ENCODE measurements at places on chromosomes 1 and 21.
A peak's percentile ranks its signal among the peaks of the same experiment; 100 is the strongest.

GRCh38 chr1:56824938-56825337 lies 5.7 kb upstream of the FYB2 start:
- DNase-seq = peak; percentile 51

DNA sequence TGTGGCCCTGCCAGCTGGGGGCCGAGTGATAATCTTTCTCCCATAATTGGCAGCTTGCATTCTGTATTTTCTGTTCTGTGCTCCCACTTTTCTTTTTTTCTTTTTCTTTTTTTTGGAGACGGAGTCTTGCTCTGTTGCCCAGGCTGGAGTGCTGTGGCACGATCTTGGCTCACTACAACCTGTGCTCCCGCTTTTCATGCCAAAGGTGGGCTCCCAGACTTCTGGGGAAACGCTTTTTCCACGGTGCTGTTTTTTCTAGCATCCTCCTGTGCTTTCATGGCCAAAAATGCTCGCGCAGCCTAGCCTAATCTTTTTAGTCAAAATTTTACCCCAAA lies 585 bp upstream of the AHCTF1 start:
- DNase-seq = no peak

GRCh38 chr1:201724039-201724765 lies 104.8 kb upstream of the IPO9 start:
- no peak for DNase-seq

DNA sequence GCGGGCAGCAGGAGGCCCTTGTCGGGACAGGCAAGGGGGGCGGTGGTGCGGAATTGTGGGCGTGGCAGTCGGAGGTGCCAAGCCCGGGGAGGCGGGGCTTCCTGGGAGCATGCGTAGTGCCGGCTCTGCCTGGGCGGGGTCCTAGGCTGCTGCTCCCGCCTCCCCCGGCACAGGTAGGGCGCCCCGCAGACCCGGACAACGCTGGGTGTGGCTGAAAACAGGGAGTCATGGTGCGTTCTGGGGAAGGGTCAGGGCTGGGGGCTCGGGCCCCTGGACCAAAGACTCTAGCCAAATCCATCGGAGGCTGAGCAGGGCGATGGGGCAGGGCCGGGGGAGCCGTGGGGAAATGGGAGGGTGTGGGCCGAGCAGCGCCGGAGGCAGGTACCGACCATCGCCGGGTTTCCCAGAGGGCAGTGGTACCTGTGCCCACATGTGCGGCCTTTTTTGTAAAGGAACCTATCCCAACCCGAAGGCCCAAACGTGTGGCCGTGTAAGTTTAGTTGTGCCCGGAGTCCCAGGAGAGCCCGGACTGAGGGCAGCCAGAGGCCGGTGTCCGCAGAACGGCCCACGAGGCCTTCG lies 231.9 kb downstream of the SDCCAG8 start:
- no peak for DNase-seq

- no peak for DNase-seq
These were observed 21.8 kb downstream of the MMEL1 start for GRCh38 chr1:2611031-2611501.

DNA sequence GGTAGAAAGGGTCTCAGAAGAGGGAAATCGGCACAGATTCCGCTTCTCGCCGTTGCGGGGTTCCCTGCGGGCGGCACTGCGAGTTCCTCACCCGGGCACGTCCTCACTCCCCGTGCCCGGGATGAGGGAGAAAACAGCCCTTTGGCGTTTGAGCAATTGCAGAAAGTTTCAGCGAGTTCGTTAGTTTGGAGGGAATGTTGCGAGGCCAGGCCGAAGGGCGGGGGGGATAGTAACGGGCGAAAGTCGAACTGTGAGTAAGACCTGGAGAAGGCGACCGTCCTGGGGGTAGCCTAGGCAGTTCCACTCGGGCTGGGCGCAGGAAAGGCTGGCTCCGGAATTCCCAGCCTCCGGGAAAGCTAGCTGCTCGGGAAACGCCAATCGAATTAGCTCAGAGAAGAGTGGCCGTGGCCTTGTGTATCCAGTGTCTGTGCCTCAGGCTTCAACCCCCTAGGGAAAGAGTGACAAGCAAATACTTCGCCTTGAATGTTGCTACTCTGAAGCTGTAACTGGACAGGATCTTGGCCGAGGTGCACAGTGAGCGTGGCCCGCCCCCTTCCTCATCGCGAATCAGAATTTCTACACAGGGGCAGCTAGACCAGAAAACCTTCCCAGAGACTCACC lies 787 bp downstream of the PTGFR start:
- peak; percentile 2 for DNase-seq

- DNase-seq = no peak
These were observed 83.5 kb downstream of the SPAG17 start for GRCh38 chr1:118101515-118101844.

DNA sequence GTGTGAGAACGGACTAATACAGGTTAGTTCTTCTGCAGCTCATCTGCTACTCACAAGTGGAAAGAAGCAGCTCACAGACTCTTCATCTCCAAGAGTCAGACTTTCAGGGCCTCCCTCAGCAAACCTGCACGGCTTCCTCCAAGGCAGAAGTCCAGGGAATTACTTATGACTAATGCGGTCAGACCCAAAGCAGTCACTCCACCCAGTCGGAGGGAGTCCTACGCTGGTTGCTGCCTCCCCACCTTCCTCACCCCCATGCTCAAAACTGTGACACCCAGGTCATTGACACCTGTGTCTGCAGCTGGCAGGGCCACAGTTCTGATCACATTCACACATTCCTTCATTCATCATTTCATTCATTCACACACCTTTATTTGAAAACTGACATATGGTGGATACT lies 38.4 kb upstream of the PRDM2 start:
- no peak for DNase-seq

- DNase-seq = no peak
These were observed 245.1 kb downstream of the LBR start for GRCh38 chr1:225182716-225183115.

DNA sequence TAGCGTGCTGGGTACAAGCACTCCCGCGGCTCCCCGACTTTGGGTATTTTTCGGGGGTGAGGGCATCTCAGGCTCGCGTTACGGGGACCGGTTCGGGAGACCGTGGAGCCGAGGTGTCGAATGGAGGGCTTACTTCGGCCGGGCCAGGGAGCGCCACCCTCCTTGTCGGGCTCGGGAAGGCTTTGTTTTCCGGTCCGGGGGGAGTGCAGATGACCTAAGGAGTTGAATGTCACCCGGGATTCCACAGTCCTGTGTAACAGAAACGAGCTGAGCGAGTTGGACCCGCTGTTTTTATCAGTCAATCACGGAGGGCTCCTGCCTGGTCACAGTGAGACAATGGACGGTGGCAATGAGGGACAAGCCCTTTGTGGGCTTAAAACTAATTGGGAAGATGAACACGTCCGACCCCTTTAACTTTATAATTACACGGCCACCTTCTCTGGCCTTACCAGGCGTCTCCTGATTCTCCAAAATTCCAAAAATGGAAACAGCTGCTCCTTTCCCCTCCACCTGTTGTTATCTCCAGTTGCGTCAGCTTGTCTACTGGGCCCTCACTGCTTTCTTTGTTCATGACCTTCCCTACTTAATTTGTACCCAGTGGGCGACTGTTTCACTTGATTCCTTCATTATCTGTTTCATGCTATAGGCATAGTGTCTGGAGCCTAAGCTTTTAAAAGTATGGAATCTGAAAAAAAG lies 929 bp upstream of the TRIM45 start:
- no peak for DNase-seq

- DNase-seq = no peak
These were observed 73.4 kb upstream of the F3 start for GRCh38 chr1:94614996-94615395.

- DNase-seq = no peak
These were observed 20.6 kb upstream of the BACE2 start for GRCh38 chr21:41147096-41147978.

- DNase-seq = no peak
These were observed 5.2 kb downstream of the TXLNA start for GRCh38 chr1:32184650-32185049.

- DNase-seq = no peak
These were observed 41.6 kb upstream of the LRRC3 start for GRCh38 chr21:44413566-44414290.

- DNase-seq = peak; percentile 95
These were observed 7.2 kb downstream of the TUFT1 start for GRCh38 chr1:151547119-151547899.

- DNase-seq = peak; percentile 2
These were observed 29.5 kb downstream of the DRAM2 start for GRCh38 chr1:111110197-111110899.

- no peak for DNase-seq
These were observed 159.8 kb upstream of the USP24 start for GRCh38 chr1:55374801-55375616.

DNA sequence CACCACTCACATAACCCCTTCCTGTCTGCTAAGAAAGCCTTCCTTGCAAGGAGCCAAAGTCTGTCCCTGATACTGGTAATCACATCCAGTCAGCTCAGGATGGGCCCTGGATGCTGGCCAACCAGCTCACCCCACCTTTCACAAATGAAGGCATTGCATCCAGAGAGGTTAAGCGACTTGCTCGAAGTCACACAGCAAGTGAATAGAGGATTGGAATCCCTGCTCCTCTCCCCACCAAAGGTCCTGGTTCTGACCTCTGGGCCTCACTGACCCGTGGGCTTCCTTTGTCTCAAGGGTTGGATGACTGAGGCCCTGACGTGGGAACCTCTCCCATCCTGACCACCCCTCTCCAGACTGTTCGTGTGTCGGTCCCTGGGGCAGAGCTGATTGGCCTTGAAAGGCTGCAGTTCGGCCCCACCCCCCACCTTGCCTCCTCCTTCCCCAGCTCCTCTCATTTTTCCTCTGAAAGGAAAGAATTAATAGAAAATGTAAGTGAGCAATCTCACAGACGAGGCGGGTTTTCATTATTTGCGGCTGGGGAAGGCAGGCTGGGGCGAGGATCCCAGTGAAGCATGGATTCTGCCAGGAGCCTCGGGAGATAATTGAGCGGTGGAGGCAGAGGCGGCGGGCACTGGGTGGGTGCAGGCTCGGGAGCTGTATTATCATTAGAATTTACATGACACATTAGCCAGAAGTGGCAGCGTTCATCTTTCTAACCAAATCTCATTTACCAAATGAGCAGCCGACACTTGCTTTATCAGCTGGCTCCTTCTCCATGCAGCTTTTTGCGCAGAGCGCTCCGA lies 101.5 kb upstream of the CSF3R start:
- DNase-seq = no peak

DNA sequence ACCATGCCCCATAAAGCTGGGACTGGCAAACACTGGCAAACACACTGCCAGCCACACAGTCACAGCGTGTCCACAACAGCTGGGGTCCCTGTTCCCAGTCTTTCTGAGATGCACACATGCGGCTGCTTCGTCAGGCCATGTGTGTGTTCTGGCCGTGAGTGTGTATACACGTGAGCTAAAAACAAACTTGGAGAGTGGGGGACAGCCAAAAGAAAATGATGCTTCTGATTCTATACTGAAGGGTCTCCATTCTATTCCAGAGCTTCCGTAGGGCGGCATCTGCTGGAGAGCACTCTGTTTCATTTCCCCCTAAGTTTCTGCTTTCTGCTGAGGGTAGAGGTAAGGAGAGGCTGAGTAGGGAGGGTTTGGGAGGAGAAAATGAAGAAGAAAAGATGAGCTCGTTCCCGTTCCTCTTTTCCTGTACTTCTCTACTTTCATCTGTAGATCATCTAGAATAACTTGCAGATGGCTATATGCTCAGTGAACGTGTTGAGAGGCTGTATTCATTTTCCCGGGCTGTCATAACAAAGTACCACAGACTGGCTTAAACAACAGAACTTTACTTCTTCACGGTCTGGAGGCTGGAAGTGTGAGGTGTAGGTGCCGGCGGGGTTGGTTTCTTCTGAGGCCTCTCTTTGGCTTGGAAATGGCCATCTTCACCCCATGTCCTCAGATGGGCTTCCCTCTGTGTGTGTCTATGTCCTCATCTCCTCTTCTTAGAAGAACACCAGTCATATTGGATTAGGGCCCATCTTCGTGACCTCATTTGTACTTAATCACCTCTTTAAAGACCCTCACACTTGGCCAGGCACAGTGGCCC lies 151.6 kb downstream of the TOMM20 start:
- DNase-seq = no peak

DNA sequence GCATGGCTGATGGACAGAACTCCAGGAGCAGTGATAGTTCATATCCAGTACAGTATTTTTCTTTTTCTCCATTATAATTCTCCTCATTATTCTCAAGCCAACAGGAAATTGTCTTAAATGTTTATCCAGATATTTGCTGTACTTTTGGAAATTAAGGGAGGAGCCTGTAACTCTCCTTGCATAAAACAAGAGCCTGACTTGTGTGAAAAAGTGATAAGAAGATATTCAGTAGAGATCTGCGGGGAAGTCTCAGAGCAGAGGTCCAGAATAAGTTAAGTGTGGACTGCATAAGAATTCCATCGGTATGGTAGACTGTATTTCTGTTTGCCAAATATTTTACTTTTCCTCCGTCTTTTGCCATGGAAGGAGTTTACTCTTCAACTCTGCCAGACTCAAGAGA lies 70.2 kb downstream of the BACH1 start:
- DNase-seq = no peak

DNA sequence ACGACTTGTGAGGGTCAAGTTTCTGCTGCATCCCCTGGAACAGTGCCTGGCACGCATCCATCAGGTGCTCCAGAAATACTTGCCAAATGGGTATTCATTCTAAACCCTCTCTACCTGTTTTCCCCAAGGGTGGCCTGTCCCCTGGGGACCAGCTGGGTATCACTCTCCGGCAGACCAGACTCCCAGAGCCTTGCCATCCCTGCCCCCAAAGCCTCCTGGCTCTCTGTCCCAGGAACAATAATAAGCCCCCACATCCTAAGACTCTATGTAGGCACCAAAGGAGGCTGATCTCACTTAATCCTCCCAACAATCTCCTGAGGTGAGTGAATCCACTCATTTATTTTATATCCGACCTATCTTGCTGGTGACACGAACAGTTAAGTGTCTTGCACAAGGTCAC lies 96.7 kb downstream of the MRPL37 start:
- DNase-seq = no peak

DNA sequence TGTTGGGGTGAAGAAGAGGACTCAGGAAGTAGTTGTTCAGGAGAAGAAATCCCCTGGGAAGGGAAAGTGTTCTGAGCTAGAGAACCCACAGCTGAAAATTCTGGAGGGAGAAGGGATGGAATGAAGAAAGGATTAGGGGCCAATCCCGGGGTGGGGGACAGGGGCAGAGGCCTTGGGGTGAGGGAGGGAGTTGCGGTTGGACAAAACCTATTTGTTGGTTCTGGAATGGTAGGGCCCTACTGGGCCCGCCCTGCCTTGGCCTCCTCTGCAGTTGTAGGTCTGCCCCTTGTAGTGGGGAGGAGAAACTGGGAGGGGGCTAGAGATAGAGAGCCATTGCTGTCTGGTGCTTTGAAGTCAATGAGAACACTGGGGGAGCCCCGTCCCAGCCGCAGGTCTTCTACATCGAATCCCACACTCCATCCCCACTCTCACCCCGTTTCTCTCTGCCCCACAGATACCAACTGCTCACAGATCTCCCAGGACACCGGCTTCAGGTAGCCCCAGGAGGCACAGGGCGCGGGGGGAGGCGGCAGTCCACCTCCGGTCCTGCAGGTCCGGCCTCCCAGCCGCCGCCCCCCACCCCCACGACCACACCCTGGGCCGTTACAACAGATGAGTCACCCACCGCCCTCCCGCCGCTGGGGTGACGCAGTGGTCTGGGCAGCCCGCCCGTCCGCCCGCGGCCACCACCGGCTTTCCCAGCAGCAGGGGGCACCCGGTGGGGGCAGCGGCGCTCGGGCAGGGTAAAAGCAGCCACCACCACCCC lies 1.1 kb downstream of the TAGLN2 start:
- DNase-seq = peak; percentile 91

- no peak for DNase-seq
These were observed 27.4 kb downstream of the KCNA3 start for GRCh38 chr1:110647254-110647891.

- no peak for DNase-seq
These were observed 80.3 kb downstream of the TMEM200B start for GRCh38 chr1:29043274-29043965.

All from Caki2 (cell line).